Stimulated activated CD4-positive, alpha-beta T cell treated with anti-CD3 and anti-CD28 coated beads, Interleukin-1b, Interleukin-23, amount 100 ng/mL, for 48 hours (primary cell): ENCODE measurements at places on chromosomes 2 and 18.

DNA sequence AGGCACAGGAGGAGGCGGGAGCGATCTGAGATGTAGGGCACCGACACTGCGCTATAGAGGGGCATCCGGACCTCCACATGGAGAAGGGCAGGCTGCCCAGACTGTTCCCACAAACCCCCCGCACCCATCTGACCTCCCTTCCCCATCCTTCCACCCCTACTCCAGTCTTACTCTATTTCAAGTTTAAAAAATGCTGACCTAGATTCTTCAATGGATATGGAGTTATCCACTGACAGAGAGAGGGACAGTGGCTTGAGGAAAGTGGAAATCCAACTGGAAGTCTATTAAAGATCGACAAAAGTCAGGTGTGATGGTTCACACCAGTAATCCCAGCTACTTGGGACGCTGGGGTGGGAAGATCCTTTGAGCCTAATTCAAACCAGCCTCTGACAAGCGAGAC lies 5.1 kb upstream of the DGUOK start:
- no peak for DNase-seq

DNA sequence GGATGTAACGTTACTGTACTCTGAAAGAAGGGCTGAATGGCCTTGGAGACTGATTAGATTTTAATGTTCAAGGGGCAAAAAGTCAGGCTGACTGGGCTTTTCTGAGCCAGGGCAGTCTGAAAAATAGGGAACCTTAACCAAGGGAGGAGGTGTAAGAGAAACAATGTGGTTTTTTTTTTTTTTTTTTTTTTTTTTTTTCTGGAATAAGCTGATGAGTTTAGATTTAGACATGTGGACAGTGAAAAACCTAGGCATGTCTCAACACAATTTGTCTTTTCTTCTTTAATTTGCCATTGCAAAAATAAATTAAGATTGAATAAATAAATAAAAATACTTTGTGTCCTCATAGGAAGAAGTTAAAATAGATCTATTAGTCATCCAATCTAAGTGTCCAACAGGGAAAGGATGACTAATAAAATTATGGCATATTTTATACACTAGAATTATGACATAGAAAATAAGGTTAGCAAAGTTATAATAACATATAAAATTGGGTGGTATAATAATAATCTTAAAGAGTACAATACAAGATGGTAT lies 237.6 kb upstream of the TRIB2 start:
- DNase-seq: no peak

DNA sequence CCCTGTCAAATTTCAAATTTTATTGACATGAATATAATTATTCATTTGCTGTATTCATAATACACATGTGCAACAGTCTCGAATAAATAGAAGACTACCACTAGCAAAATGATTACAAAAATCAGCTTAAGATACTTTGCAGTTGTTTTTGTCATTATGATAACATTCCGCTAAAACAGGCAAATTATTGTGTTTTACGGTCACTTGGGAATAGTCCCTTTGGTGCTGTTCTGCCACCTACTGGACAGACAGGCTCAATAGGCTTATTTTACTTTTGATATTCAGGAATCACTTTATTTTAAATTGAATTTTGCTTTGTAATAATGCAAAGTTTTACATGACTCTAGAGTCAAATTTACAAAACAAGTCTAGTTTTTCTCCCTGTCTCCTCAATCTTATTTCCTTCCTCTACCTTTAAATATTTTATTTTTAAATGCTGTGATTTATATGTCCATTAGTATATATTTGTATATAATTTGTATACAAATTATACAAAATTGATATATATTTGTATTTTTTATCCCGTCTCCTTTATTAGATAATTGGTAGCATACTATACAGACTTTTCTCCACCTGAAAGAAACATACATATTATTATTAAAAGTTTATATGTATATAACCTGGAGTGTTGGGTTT lies 456.3 kb downstream of the DLGAP1 start:
- DNase-seq: no peak

- no peak for DNase-seq
Observed at GRCh38 chr2:133602538-133602937, 34.3 kb upstream of the NCKAP5 start.

DNA sequence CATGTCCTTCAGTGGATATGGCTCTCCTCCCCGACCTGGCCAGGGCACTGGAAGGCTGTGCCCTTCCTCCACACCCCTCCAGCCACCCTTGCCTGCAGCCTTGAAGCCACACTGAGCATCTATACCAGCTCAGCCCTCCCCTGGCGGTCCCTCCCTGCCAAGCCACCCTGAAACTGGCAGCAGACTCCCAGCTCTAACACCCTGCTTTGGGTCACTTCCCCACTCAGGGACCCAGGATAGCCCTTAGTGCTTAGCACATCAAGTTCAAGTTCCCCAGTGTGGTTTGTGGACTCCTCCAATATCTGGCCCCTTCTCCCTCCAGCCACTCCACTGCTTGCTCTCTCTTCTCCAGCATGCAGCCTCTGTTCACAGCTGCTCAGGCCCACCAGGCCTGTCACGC lies 89.4 kb downstream of the TNS1 start:
- DNase-seq: no peak

GRCh38 chr2:105725388-105725787 lies 19.3 kb upstream of the NCK2 start:
- DNase-seq: no peak

DNA sequence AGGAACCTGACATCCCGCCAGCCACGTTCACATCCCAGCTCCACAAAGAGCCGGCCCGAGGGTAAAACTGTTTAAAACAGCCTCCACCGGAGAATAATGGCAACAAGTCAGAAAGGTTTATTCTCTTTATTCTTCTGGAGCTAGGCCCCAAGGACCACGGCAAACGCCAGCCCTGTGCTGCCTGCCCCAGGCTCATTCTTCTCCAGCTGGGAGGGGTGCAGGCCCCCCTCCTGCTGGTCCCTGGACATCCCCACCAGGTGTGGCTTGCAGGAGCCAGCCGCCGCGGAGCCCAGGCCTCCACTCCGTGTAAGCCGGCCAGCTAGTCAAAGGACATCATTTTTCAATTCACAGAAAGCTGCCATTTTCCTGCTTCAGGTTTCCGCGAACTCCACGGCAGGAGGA lies 65.8 kb upstream of the SALL3 start:
- no peak for DNase-seq

DNA sequence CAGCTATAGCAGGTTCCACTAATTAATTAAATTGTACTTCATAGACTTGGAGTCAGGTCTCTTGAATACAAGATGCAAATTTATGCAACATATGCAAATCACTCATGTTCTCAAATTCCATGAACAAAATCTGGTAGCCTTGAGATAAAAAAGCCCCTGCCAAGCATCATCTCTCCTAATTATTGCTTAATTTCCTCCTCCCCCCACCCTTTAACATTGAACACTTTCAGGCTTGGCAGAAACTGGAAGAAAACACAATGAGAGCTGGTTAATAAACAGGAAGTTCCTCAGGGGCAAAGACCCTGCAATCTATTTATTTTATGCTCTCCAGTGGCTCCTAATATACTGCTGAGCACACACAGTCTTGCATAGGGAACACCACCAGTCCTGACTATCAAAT lies 35.6 kb upstream of the ACVR1 start:
- no peak for DNase-seq

DNA sequence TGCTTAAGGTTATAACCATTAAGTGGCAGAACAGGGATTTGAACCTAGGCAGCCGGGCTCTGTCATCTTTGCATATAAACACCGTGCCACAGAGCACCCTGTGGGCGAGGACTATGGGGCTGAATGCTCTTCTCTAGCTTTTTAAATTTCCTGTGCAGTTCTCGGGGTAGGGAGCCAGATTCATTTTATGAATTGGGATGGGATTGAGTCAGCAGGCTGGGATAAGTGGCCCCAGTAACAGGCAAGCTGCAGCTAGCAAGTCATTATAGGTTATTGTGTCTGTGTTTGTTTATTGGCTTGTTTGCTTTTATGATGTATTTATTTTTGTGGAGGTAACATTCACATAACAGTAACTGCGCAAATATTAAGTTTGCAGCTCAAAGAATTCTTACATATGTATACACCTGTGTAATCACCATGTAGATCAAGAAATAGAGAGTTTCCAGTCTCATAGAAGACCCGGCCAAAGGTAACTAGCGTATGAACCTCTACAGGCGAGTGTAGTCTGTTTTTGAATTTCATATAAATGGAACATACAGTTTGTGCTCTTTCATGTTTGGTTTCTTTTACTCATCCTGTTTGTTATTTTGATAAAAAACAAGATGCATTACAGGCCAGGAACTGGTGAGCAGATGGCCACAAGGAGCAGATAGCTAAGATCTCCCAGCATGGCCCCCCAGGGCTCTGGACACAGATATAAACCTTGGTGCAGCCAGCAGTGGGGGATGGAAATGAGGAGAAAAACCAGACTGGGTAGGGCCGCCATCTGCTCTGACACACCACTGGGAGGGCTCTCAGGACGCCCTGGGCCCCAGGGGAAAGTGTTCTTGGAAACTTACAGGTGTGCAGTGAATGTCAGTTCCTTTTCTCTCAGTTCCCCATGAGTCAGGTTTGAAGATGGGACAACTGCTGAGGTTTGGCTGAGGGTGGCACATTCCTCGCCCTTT lies 49.2 kb upstream of the GPR155 start:
- no peak for DNase-seq

DNA sequence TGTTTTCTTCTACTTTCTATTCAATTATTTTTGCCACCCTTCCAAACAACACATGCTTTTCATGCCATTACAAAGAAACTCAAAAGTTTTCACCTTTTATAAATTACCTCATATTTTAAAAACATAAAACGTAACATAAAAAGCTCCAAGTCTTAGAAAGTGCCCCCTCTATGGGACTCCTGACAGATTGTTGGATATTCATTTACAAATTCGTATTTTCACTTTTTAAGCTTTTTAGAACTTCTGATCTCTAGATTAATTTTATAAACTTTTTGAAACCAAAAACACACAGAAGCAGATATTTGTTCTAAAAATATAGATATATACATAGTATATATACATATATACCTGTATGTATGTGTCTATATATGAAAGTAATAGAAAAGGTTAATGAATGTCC lies 1.5 kb downstream of the COL5A2 start:
- no peak for DNase-seq

DNA sequence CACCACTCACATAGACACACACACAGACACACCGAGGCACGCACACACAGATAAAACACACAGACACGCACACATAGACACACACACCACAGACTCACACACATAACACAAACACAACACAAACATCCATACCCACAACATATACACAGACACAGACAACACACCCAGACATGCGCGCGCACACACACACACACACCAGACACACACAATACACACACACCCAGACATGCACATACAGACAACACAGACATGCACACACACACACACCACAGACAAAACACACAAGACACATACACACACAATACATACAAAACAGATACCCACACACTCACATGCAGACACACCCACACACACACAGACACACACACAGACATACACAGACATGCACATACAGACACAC lies 95.4 kb upstream of the SMAD7 start:
- no peak for DNase-seq

- no peak for DNase-seq
Observed at GRCh38 chr2:97931118-97931857, 64.5 kb downstream of the TMEM131 start.

- DNase-seq: no peak
Observed at GRCh38 chr2:62894966-62895631, 155.5 kb upstream of the OTX1 start.

DNA sequence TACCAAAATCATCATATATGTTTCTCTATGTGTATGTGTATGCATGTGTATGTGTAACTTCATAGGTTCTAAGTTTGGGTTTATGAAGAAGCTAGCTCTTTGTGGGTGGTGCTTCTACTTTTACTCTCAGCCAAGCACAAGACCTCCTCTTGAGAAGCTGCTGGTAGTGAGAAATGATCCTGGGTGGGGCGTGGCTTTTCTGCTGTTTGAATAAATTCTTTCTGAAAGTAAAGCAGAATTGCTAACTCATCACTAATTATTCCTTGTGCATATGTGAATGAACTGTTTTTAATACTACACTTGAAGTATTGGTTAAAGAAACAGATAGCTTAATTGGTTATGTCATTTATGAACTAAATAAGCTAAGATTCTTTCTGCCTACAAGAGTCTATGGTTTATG lies 7.6 kb upstream of the GAREM1 start:
- no peak for DNase-seq

DNA sequence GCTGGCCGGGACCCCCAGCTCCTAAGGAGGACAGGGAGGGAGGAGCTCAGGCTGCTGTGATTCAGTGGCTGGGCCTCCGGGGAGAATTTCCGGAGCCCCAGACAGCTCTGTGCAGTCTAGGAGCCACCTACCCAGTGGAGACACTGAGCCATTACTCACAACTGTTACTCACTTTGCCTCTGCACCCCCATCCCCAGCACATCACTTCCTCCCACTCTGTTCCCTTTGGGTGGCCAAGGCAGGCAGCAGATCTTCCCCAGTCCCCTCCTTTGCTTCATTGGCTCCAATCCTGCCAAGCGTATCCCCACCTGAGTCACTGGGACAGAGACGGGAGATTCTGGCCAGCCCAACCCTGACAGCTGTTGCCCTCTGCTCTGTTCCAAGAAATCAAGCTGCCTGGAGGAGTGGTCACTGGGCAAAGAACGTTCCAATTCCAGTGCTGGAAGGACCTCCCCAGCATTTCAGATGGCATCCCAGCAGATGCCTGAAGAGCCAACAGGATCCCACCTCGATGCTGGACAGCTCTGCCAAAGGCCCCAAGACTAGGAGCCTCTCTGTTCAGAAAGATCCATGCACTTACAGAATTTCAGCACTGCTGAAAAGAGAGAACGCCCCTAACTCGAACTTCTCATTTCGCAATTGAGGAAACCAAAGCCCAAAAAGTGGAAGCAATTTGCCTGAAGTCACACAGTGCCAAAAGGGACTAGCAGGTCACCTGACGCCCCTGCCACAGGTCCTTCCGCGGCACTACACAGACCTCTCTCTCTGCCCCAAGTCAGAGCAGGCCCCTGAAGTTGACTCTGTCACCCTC lies 68.3 kb downstream of the TNS1 start:
- DNase-seq: peak; percentile 12

DNA sequence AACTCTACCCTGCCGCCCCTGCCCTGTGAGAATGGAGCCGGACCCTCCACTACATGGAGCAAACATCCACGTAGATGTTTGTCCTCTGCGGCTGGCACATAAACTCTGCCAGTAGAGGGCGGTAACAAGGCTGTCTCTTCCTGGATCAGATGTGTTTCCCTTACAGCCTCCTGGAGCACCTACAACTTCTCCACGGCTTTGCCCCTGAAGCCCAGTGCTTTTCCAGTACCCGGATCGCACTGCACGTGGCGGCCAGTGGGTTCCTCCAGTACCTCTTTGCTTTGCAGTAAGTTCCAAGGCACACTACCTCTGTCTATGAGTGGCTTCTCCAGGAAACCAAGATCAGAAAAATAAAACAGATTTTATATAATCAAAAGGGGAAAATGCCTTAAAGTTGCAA lies 651.3 kb downstream of the DCDC2C start:
- no peak for DNase-seq

- no peak for DNase-seq
Observed at GRCh38 chr2:135620198-135620597, 88.9 kb downstream of the R3HDM1 start.

DNA sequence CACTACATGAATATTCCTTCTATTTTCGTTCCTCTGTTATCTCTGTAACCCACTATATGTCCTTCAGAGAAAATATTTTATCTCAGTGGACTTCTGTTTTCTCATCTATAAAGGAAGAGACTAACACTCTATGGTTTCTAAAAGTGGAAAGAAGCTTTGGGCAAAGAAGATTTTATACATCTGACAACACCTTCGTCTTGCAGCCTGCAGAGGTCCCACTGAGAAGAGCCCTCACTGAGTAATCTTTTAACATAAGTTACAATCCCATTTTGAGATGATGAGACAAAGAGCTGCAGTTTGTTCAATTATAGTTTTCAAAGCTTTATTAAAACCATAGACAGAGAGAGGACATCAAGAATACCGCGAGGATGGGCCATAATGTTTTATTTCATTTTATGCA lies 28.7 kb downstream of the XIRP2 start:
- DNase-seq: no peak
